ENCODE measurements at places on chromosomes 3 and 15.
A peak's percentile ranks its signal among the peaks of the same experiment; 100 is the strongest.

DNA sequence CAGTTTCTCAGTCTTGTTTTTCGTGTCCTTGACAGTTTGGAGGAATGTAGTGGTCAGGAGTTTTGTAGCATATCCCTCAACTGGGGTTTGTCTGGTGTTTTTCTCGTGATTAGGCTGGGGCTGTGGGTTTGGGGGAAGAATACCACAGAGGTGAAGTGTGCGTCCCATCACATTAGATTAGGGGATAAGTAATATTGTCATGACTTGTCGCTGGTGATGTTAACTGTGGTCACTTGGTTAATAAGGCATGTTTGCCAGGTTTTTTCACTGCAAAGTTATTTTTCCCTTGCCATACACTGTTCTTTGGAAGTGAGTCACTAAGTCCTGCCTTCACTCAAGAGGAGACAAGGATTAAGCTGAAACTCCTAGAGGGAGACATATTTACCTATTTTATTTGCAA lies 39.1 kb downstream of the PAK2 start:
- DNase-seq = no peak

DNA sequence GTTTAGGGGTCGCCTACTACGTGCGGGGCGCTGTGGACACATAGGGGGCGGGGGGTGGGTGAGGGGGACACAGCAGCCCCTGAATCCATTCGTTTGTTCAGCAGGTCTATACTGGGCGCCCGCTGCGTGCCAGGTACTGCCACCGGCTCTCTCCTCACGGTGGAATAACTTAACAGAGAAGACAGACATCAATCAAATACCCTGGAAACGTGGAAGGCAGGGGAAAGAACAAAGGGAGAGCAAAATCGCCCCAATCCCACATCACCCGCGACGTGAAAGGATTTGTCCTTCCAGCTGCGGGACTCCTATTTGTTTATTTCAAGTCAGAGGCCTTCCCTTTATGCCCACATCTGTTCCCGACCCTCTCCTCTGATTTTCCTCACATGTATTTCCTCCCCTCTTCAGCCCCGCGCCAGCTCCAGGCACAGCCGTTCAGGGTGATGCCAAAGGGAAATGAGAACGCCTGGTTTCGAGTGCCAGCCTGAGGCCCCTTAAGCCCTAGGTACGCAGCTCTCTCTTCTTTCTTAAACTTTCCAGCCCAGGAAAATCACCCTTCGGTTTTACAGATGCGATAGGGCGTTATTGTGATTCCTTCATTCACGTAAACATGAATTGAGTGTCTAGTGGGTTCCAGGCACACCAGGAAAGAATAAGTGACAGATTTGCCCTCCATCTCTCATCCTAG lies 726 bp upstream of the PROK2 start:
- DNase-seq = no peak

DNA sequence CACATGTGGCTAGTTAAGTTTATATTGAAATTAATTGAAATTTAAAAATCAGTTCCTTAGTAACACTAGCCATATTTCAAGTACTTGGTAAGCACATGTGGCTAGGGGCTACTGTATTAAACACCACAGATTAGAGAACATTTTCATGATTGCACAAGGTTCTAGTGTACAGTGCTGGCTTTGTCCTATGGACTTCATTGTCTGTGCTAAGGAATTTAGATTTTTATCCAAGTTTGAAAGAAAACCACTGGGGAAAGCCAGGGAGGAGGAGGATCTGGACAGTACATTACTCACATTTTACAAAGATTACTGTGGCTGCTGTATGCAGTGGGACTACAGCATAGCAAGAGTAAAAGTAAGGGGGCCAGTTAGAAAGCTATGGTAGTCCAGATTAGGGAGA lies 13.9 kb downstream of the STAC start:
- no peak for DNase-seq

DNA sequence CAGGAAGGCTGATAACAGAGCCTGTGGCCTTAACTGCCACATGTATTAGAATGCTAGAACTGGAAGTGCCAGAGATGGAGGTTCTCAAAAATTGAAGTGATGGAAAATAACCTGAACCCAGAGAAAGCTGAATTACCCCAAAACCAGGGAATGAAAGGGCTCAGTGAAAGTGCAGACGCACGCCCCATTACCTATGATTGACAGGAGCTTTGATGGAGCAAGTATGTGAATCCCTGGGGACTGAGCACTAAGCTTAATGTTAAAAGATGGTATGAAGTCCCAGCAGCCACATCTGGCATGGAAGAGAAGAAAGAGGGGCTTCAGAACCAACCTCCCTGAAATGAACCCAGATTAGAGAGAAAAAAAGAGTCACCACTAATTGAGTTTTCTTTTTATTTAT lies 118.4 kb upstream of the FHIT start:
- no peak for DNase-seq

GRCh38 chr3:99356696-99357095 lies 281.7 kb upstream of the COL8A1 start:
- no peak for DNase-seq

- DNase-seq = no peak
These were observed 31.1 kb downstream of the CYFIP1 start for GRCh38 chr15:22949074-22949547.

DNA sequence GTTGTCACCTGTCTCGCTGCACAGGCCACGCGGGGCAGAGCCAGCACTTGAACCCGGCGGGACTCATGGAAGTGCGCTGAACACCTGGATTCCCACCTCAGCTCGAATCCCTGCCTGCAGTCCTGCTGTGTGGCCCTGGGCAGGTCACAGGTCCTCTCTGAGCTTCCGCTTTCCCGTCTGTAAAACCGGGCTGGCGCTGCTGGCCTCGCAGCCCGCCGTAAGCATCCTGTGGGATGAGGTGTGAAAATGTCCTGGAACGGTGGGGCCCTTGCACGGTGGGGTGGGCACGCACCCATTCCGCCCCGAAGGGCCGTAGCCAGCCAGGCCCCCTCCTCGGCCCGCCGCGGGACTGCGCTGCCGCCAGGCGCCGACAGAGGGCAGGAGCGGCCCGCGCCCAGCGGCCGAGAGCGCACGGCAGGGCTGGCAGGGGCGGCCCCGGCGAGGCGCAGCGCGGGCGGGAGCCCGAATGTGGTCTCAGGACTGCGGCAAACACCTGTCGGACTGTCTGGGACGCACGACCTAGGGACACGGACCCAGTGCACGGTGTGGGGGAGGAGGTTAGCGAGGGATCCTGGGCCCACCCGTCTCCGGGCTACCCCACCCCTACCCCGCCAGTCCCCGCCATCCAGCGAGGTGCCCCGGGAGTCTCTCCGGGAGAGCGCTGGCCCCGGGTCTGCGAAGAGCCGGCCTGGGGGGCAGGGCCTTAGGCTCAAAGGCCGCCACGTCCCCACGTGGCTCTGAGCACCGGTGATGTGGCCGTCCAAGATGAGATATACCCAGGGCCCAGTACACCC lies 40.4 kb downstream of the DNAJB8 start:
- DNase-seq = peak; percentile 74

- no peak for DNase-seq
These were observed 88.5 kb downstream of the ERC2 start for GRCh38 chr3:56379723-56380287.

DNA sequence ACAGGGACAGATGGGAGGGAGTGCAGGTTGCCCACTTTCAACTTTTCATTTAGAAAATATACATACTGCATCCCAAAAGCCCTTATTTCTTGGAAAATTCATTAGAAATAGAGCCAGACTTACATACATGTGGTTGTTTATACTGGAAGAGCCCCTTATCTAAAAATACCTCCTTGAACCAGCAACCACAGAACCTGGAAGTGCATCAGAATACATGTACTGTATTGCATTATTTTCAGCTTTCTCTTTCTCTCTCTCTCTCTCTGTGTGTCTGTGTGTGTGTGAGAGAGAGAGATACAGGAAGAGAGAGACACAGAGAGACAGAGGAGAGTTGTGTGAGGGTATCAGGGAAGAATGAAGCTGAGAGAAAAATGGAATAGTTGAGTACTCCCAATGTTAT lies 29.5 kb upstream of the LSAMP start:
- DNase-seq = no peak

DNA sequence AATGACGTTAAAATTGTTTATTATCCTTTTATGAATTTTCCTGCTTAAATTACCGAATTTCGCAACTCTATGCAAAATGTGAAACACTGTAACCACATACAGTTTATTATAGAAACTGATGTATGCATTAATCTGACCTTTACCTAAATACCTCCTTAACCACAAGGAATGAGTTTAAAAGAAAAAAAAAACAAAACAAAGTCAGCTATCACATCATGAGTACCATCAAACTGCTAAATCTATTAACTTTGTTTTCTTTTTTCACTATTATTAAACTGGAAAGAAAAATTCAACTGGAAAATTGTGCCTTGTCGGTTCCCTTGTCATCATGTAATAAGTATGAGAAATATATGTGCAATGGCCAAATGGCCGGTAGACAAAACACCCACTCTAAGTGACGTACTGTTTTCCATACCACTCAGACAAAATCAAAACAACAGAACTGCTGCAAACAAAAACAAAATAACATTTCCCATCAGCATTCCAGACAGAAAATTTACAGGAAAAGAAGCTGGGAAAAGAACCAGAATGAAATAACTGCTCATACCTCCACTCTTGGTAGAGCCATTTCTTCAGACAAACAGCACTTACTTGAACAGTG lies 415.3 kb downstream of the FOXP1 start:
- no peak for DNase-seq

DNA sequence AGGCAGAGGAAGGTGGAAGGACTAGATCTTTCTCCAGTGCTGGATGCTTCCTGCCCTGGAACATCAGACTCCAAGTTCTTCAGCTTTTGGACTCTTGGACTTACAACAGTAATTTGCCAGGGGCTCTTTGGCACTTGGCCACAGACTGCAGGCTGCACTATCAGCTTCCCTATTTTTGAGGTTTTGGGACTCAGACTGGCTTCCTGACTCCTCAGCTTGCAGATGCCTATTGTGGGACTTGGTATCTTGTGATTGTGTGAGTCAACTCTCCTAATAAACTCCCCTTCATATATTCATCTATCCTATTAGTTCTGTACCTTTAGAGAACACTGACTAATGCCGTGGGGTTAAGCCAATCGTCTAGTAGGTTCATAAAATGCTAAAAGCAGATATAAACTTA lies 8.8 kb upstream of the B3GNT5 start:
- no peak for DNase-seq

DNA sequence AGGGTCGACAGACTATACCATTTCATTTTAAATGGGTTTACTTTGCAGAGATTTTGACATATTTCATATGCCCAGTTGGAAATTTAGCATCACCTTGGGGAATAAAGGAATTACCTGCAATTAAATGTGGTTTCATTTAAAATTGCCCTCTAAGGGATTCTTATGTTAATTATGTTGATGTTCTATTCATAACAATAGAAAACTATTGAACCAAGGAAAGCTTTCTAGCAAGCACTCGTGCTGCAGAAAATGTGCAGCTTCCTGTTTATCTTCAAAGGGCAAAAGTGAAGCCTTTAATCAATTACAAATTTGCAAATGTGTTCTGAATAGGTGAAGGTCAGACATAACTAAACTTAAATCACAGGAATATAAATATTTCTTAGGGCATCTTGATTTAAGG lies 352.1 kb downstream of the CHST2 start:
- no peak for DNase-seq

DNA sequence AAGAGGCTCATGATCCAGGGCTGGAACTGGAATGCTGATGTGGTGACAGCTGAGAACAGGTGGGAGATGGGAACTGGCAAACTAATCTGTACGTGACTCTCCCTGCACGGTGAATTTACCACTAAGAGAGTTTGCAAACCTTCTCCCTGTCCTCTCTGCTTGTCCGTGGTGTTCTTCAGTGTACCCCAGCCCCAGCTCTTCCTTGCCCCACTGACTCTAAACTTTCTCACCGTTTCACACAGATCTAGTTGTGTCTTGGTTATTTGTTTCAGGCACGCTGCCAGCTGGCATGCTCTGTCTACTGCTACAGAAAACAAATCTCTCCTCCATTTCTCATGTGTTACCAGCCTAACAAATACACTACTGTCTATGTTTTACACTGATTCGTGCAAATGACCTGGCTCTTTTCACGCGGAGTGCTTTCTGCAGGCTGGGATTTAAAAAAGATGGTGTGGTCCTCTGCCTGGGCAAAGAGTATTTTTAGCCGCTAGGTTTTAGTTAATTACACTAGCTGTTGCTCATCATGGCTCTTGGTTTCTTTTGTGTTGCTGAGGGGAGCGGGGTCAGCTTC lies 192.7 kb upstream of the LRIG1 start:
- no peak for DNase-seq

DNA sequence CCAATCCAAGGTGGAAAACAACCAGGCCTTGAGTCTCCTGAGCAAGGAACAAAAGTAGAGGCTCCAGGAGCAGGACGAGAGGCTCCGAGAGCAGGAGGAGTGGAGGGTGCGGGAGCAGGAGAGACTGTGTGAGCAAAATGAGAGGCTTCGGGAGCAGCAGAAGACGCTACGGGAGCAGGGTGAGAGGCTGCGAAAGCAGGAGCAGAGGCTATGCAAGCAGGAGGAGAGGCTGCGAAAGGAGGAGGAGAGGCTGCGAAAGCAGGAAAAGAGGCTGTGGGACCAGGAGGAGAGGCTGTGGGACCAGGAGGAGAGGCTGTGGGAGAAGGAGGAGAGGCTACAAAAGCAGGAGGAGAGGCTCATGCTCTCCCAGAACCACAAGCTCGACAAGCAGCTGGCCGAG lies 60.3 kb upstream of the UBE2Q2 start:
- no peak for DNase-seq

DNA sequence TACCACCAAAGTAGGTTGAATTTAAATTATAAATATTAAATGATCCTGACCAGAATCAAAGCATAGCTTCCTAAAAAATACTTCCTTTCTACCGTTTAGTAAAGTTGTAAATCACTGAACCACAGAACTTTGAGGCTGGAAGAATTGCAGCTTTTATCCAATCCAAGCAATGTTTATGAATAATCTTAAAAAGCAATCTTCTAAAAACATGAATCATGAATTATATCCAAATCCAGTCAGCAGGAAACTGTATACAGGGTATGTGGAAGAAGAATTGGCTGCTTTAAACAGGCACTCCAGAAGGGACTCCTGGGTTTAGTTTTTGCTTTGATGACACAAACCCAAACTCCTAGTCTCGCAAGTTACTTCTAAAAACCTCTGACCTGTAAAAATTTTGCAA lies 30.2 kb downstream of the HEG1 start:
- DNase-seq = no peak

GRCh38 chr3:150372320-150372719 lies 35.8 kb upstream of the TSC22D2 start:
- DNase-seq = no peak

DNA sequence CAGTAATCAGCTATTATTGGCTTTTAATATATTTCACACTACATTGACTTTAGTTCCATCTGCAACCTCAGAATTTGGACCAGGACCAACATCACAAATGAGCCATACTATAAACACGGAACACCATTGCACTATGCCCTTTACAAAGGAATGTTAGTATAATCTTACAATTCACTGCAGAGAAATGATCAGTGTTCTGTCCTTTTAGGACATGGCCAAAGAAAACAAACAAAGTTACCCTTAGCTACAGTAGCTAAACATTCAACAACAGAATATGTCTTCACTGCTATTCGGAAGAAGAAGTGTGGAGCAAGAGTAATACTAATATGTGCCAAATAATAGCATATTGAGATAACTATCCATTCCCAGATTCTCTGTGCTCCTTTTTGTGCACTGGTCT lies 90.4 kb downstream of the NAALADL2 start:
- DNase-seq = no peak
